Stimulated activated CD4-positive, alpha-beta T cell treated with anti-CD3 and anti-CD28 coated beads, Interleukin-4, amount 100 ng/mL, for 1 hour (primary cell): ENCODE measurements at places on chromosomes 13 and 19.

DNA sequence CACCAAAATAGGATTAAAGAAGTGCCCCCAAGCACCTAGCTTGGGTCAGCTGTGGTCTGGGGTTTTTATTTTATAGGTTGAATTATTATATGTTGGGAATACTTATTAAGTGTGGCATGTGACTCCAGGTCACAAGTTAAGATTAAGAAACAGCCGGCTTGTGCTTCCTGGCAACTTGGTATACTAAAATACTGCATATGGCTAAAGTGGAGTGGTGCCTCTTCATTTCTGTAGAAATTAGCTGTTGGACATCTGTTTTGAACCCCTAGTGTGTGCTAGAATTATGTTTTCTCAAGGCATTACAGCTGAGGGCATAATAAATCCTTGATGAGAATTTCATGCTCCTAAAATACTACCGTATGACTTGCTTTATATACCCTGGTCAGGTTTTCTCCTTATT is 286.6 kb downstream of the SHISA2 start:
- DNase-seq: no peak

DNA sequence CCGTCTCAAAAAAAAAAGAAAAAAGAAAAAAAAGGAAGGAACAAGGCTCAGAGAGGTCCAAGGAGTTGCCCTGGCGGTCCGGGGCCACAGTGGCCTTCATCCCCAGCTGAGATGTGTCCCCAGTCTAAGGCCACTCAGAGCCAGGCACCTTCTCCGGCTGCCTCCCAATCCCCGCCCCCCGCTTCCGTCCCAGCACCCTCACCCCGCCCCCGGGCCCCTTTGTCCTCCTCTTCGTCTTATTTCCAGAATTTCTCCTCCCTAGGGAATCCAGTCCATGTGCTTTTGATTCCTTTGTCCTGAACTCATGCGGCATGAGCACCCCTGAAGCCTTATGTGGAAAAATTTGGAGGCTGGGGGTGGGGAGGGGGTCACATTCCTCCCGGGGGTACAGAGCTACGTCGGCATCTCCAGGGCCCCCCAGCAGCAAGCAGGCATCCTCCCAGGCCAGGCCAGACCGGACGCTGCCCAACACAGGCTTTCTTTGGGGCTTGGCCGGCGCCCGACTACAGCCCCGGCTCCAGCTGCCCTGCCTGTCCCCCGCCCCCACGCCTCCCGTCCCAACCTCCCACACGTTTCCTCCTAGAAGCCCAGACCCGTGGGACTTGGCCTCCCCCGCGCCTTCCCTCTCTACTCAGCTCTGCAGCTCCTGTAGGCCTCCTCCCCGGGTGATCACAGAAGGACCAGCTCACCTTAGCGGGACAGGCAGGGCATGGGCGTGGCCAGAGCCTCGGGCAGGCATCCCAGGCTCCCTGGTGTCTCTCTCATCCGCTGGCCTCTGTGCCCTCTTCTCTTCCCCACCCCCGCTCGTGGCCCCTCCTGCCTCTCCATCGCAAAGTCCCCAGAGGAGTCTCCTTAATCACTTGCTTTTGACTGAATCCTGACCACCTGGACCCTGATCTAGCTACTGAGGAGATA is 17.8 kb upstream of the ADGRE5 start:
- DNase-seq: peak; percentile 62

GRCh38 chr13:21256891-21257290 is 80.4 kb downstream of the MRPL57 start:
- DNase-seq: no peak

DNA sequence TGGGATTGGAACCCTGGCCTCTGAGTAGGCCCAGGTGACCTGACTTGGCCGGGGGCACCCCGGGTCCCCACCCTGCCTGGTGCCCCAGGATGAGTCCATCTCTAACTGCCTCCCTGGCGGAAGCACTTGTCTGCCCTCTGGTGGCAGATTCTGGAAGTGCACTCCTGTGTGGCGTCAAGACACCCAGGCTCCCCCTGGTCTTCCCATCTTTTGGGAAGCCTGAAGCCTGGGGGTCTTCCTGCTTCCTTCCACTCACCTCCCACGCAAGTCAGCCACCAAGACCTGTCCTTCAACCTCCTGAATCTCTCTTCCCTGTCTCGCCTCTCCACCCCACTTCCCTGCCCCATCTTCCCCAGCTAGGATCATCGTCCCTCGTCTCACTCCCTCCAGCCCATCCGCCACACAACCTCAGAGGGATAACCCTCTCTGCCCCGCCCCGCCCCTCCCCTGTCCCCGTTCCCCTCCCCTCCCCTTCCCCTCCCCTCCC is 7.4 kb downstream of the RABAC1 start:
- DNase-seq: peak; percentile 90

DNA sequence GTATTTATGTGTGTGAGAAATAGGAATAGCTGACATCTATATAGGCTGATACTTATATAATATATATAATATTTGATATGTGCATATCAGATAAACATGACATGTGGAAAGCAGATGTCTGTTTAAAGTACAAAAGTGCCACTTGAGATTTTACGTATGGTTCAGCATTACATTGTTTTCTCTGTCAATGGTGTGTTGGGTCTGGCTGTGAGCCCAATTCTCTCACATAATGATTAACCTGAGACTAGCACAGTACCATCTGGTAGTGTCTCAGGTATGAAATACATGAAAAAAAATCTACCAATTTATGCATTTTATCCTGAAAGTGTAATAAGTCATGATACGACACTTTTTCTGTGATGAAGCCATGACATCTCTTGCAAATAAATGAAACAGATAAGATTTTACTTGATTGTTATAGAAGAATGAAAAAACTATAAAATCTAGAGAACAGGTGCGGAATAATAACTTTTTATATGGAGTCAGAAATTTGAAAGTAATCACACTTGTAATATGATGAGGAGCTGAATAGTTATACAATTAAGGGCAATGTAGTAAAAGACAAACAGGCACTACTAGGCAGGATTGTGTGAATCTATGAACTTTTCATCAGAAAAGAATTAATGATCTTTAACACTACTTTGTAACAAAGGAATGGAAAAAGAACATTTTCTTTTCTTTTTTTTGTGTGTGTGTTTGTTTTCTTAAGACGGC is 1405.0 kb downstream of the OLFM4 start:
- no peak for DNase-seq

DNA sequence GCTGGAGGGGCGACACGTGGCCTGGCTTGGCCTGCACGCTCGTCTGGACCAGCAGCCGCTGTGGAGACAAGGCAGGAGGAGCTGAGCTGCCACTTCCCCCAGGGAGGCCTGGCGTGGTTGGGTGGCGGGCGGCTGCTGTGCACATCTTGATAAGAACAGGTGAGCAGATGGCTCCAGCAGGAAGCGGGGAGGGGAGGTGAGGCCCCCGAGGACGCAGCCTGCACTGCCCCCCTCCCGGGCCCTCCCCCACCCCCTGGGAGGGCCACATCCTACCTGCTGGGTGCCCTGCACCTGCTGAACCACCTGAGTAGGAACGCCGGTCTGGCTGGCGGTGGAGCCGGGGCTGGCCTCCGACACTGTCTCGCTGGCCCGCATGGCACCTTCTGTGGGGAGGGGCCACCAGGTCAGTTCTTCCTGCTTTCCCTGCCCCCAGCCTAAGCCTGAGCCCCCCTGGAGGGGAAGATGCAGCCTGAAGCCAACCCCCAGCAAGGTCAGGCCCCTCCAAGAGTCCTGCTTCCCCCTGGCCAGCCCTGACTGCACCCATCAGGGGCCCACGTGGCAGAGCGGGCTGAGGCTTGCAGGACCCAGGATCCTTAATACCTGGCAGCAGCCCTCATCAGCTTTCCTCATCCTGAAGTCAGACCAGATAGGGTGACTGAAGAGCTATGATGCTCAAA is 22.8 kb downstream of the RFX1 start:
- no peak for DNase-seq

GRCh38 chr13:72437458-72437857 is 290.0 kb downstream of the MZT1 start:
- no peak for DNase-seq

GRCh38 chr13:66033924-66034323 is 1196.2 kb downstream of the PCDH9 start:
- no peak for DNase-seq

GRCh38 chr13:88154001-88154400 is 482.8 kb downstream of the SLITRK5 start:
- no peak for DNase-seq

GRCh38 chr19:8363803-8364771 is at the start of gene ANGPTL4:
ANGPTL4 (plus strand) TSS chr19:8364155; CDS start chr19:8364322, 167 bp downstream.
- peak; percentile 61 for DNase-seq

DNA sequence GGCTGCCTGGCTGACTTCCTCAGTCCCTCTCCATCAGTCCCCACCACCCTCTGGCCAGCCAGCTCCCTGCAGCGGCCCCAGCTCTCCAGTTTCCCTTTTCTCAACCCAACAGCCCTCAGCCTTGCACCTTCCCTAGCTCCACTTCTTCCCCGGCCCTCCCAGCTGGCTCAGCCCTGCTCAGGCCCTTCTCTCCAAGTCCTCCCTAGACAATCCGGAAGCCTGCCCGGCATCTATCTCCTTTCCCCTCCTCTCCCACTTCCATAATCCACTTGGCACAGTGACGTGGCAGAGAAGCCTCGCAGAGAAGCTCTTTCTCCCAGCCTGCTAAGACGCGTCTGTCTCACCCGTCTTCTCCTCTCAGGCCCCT is 1.1 kb downstream of the UBXN6 start:
- DNase-seq: no peak

GRCh38 chr19:55252760-55253663 is 5.8 kb downstream of the PPP6R1 start:
- DNase-seq: no peak

GRCh38 chr13:112849500-112849899 is 119.5 kb upstream of the MCF2L start:
- DNase-seq: no peak

GRCh38 chr19:41882568-41883462 is at the start of gene ARHGEF1:
ARHGEF1 (plus strand) TSS chr19:41883184; CDS start chr19:41888083, 4,899 bp downstream.
- peak; percentile 64 for DNase-seq

GRCh38 chr13:34207334-34207733 is 389.4 kb downstream of the RFC3 start:
- no peak for DNase-seq

DNA sequence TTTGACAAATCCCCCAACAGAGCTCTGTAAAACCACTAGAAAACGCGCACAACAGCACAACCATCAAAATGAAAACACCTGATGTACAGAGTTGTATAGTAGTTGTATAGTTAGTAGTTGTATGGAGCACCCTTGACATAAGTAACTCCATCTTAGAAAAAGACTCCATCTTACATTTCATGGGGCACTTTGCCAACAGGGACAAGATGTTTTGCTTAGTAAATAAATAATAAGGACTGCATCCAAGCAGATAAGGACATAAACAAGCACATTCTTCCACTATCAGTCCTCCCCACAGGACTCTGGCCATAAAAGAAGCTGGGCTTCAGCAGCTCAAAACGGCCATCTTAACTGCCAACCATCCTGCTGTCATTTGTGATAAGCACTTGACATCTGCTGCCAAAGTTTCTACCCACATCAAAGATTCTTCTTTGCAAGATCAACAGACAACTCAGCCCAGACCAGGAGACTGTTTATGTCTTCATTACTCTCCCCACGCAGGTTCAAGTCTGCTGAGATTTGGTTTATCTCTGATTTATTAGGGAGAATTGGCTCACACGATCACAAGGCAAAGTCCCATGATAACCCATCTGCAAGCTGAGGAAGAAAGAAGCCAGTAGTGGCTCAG is 20.7 kb upstream of the ZNF331 start:
- no peak for DNase-seq

- no peak for DNase-seq
Observed at GRCh38 chr19:21617740-21618339, 112.4 kb downstream of the ZNF429 start.

DNA sequence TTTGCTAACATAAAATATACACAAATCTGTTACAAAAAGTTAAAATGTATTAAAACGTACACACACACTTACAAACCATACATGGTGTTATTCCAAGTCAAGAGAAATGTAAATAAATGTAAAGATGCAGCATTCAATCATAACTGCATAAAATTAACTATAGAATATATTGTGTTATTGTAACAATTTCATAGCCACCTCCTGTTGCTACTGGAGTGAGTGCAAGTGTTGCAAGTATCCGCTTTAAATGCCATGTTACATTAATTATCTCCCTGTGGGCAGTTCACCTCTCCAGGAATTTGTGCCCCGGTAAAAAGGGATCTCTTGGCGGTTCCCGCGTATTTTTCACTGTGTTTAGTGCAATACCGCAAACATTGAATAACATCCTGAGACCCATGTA is 3.5 kb upstream of the INSR start:
- no peak for DNase-seq

GRCh38 chr13:75186379-75186778 is 295.6 kb downstream of the TBC1D4 start:
- DNase-seq: no peak

DNA sequence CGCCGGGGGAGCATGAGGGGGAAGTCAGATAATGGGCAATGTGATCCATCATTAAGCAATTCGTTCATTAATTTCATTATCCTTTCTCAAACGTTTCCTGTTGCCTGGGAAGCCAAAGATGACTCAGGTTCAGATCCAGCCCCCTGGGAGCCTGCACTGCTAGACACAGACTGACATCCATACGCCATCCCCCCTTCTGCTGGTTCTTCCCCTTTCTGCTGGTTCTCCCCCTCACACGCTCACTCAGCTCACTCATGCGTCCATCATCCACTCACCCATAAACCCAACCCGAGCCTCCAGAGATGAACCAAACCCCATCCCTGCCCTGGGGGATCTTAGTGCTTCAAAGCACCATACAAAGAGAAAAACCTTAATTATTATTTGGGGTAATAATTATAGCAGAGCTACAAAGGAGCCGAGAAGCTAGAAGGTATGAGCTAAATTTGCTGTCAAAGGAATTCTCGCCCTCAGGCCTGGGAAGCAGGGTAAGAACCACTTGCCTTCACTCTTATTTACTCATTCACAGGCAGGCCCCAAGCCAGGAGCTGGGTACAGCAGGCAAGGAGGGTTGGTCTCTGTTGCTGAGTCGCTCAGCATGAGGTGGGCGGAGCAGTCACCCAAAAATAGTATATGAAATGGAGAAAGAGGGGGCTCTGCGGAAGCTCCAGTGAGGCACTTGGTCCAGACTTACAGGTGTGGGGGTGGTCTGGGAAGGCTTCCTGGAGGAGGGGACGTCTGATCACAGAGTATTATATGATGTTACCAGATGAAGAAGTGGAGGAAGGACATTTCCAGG is 7.0 kb upstream of the ZNF444 start:
- no peak for DNase-seq
